ENCODE measurements at places on chromosomes 3 and 15.

- DNase-seq: no peak
Observed at GRCh38 chr15:40055576-40056293, 16.8 kb upstream of the SRP14 start.

DNA sequence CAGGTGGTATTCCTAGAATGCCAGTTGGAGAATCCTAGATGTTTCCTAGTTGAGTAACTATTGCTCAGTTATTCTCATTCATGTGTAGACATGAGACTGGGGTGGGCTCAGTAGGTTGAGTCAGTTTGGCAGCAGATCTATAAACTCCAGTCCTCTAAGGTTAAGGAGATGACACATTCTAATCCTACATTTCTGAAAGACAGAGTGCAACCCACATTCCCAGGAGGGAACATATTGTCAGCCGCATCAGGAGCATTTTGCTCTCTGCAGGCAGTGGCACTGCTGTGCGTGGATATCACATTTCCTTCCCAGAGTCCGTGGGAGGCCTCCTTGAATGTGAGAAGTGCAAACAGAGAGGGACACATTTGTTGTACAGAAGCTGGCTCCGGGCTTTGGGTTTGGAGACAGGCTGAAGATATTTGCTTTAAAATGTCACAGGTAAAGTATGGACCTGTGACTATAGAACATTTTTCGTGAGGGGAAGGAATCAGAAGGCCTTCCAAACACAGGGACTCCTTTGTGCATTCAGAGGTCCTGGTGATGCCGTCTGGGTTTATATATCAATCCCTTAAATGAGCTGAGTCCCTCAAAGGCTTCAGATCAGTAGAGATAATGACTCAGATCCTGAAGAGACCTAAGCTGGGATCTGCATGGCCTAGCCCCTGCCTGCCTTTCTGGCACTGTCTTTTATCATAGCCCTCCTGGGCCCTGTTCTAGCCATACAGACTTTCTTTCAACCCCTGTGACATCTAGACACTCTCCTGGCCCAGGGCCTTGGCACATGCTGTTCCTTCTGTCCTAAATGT lies 156.5 kb downstream of the CADPS start:
- DNase-seq: no peak

DNA sequence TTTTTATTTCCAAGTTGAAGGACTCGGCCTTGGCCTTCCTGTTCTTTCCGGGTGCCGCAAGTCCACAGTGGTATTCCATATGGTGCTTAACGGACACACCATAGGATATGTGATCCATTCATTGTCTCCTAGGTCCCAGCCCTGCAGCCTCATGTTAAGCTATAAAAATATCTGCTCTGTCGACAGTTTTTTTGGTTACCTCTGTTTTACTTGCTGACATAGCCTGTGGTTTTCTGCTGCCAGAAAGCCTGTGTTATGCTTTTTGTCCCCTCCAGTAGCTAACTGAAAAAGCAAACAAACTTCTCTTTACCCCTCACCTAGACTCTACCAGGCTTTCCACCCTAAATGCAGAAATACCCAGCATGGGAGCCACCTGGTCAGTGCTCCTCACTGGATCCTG lies 5.3 kb downstream of the INAFM2 start:
- DNase-seq: no peak

GRCh38 chr3:107523289-107523538 lies 452 bp downstream of the BBX start:
- no peak for DNase-seq

DNA sequence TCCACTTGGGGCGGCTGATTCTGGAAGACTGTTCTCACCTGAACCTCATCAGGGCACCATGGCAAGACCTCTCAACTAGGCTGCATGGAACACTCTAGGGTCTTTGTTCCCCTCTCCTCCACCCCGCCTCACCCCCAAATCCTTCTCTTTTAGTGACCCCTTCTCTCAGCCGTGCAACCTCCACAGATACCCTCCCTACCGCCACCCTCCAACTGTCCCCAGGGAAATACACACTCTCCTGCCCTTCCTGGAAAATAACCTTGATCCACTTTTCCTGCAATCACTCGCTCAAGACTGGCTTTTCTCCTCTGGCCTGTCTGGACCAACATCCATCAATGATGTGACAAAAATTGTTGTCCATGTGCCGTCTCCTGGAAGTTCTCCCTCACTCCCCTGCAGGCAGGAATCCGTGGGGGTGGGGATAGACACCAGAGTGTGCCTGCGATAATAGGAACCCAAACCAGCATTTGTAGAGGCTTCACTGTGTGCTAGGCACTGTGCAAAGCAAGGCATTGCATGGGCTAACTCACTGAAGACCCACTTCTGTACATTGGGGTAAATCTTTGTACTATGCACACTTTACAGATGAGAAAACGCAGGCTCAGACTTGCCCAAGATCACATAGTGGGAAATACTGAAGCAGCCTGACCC lies 160.1 kb upstream of the UBE2E1 start:
- no peak for DNase-seq

GRCh38 chr3:141864281-141864970 lies 12.0 kb upstream of the ATP1B3 start:
- DNase-seq: no peak

- DNase-seq: no peak
Observed at GRCh38 chr3:106033654-106034053, 164.8 kb upstream of the CBLB start.

GRCh38 chr15:74839526-74840395 lies 3.2 kb downstream of the ULK3 start:
- no peak for DNase-seq

- no peak for DNase-seq
Observed at GRCh38 chr3:3800080-3800455, 837 bp downstream of the LRRN1 start.

- peak; percentile 20 for DNase-seq
Observed at GRCh38 chr3:38649500-38650247, at the start of gene SCN5A. Gene SCN5A, minus strand, starts transcription at chr3:38649687. Its CDS starts 16,380 bp downstream, at chr3:38633307.

- no peak for DNase-seq
Observed at GRCh38 chr3:54202054-54202453, 79.7 kb downstream of the CACNA2D3 start.

DNA sequence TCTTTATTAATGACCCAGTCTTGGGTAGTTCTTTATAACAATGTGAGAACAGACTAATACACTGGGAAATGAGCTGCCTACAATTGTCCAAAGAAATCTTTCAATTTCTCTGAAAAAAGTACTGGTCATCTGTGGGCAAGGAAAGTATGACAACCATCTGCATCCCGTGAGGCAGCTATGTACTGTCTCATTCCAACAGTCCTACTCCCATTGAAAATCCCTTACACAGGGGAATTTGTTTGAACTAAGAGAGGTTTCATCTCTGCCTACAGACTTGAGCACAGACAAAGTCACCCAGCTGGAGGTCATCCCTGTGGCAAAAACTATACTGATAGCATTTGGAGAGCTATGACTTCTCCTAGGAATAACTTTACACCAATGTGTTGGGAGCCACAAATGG lies 27.1 kb downstream of the SHC4 start:
- no peak for DNase-seq

GRCh38 chr3:4719046-4719501 lies 225.9 kb downstream of the ITPR1 start:
- no peak for DNase-seq

DNA sequence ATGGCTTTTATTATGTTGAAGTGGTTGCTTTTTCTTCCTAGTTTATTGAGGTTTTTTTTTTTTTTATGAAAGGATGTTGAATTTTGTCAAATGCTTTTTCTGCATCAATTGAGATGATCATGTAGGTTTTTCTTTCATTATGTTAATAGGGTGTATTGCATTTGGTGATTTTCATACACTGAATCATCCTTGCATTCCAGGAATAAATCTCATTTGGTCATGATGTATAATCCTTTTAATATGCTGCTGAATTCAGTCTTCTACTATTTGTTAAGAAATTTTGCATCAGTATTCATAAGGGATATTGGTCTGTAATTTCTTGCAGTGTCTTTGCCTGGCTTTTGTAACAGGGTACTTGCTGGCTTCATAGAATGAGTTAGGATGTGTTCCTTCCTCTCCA lies 11.5 kb upstream of the CLRN1 start:
- no peak for DNase-seq

DNA sequence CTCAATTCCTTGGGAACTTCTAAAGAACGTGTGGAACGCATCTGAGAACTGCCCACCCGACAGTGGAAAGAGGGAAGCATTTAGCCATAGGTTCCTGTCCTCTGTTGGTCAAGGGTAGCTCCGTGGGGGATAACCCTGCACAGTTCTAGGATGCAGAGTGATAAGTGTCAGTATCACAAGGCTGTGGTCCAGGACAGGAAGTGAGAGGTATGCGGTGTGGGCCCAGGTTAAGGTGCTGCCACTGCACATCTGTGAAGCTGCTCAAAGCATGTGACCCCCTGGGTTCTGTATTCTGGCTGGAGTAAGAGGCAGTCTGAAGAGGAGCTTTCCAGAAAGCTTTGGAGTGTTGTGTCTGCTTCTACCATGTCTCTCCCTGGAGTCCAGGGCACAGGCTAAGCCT lies 51.7 kb upstream of the HES1 start:
- no peak for DNase-seq

GRCh38 chr3:101061312-101061711 lies 68.1 kb upstream of the ABI3BP start:
- DNase-seq: no peak

DNA sequence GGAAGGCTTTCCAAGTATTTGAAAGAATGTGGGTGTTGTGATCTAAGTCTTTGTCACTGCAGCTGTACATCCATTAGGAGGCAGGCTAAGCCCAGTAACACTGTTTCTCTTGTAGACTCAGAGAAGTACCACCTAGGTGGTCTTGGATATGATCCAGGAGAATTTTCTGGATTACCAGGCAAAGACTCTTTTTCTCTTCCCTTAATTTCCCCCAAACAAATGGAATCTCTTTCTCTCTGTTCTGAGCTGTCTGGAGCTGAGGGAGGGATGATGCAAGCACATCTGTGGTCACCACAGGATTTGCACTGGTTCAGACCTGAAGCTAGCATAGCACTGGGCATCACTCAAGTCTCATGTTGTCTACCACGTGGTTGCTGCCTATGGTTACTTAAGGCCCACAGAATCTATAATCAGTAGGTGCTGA lies 227.6 kb downstream of the NECTIN3 start:
- DNase-seq: no peak

- DNase-seq: no peak
Observed at GRCh38 chr15:72037321-72037720, 80.6 kb downstream of the MYO9A start.

DNA sequence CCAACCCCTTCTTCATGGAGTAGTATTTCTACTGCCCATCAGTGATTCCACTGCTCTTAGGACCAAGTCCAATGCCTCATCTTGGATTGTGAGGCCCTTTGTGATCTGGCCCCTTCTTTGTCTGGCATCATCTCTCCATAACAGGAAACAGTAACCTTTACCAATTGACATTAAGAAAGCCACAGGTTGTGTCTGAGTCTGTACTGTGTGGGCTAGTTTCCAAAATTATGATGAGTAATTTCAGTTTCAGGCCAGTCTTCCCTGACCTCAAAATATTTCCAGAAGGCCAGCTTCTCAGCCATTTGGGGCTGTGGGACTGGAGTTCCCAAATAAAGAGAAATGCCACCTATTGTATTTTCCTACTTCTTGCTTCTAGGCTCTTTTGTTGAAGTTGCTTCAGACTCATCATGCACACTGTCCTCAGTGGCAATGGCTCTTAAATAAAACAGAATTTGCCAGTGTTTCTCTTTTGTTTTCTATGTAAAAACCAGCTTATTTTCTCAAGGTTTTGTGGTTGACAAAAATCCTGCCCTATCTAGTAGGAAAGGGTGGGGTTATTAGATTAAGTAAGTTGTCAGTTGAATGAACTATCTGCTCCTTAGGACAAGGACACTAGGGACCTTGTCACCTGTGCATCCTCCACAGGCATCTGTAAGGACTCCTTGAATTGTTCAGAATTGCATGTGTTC lies 47.0 kb upstream of the ACKR4 start:
- DNase-seq: no peak

- DNase-seq: no peak
Observed at GRCh38 chr3:100080573-100080972, 33.7 kb downstream of the FILIP1L start.

- no peak for DNase-seq
Observed at GRCh38 chr3:159937561-159938166, 51.0 kb upstream of the IL12A start.

DNA sequence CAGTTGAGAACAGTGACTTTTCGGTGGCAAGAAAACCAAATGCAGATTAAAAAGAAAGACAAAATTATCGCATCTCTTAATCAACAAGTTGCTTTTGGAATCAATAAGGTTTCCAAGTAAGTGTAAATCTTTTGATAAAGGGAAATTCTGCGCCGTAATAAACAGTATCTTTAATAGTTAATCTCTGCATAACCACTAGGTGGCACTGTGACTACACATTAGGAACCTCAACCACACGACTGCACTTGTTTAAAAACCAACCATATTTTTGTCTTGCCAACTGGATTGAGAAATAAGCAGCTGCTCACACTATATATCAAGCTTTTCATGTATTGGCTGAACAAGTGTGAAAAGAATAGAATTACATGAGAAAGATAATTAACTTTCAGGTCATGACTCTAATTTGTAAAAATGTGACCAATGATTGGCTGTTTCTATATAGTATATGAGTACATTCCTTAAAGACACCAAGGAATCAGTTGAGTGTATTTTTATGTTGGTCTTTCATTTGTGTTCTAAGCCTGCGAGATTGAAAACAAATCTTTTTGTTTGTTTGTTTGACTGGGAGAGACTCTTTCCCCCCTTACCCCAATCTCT lies 72.7 kb downstream of the DZIP3 start:
- DNase-seq: peak; percentile 21

DNA sequence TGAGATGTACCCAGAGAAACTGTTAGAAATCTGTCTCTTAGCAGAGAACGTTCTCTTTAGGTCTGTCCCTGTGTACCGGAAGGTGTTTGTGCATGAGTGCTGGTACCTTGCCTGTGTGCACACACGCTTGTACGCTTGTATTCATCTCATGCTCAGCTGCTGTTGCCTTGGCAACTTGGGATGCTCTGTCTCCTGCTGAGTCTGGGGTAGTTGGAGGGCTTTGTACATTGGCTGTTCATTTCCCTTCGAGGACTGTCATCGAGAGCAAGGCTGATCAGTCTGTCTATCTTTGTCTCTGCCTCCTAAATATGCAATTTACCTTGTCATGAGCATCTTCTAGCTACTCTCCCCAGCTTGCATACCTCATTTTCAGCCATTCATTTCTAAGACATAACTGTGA lies 147.2 kb downstream of the SLCO3A1 start:
- no peak for DNase-seq

Data from Caki2 (cell line).